Sciatic nerve (tissue), 2 donors: ENCODE measurements at places on chromosomes 6 and 20. TPM values are rescaled to one million over a fixed set of nuclear protein-coding genes. Genes with fewer than 3 reads are reported as not detected.

Gene CALHM6
- total RNA-seq = 5.5 TPM

DNA sequence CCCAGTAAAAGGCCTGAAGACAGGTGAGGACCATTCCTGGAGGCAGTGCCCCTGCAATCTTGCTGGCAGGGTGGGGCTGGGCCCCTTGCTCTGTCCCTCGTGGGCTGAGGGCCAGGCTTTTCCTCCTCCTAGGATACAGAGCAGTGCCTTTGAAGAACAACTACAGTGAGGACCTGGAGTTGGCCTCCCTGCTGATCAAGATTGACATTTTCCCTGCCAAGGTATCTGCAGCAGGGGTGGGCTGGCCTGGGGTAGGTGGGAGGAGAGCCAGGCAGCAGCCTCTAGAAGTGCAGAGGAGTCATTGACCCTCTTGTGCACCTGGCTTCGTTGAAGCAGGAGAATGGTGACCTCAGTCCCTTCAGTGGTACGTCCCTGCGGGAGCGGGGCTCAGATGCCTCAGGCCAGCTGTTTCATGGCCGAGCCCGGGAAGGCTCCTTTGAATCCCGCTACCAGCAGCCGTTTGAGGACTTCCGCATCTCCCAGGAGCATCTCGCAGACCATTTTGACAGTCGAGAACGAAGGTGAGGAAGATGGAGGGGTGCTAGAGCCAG is 36.5 kb downstream of the PLCG1 start:
- DNase-seq = peak; percentile 53

DNA sequence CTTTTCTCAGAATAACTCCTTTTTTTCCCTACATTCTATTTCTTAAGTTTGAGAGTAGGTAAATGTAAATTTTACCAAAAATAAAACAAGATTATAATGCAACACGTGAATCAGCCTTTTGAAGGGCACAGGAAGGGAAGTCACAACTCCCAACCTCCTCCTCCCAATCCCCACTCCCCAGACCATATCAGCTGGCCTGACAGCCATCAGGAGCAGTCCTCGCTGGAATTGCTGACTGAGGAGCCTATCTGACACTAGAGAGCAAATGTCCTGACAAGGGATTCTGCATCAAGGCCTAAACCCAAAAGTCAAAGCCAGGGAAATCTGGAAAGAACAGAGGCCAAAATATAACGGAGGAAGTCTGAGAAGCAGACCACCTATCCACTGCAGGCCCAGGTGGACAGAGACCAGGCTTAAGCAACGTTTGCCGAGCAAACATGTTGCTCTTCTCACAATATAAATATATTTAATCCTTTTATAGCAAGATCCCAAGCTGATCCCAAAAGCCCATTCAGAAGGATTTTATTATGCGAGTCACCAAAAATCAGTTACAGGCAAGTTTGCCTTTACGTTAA is 2.5 kb downstream of the RRAGD start:
- no peak for DNase-seq

- DNase-seq = no peak
Measured at GRCh38 chr20:44241796-44242195, 5.3 kb upstream of the GDAP1L1 start.

Gene MOXD1
- total RNA-seq = 14.2 TPM
